ENCODE measurements at places on chromosomes 16 and 17.

GRCh38 chr16:11682655-11683096, 14.4 kb downstream of the SNN start:
- peak; percentile 92 for DNase-seq

- DNase-seq, result no peak
Observed at GRCh38 chr17:31053071-31053470, 41.7 kb upstream of the NF1 start.

- DNase-seq, result no peak
Observed at GRCh38 chr16:14088155-14088753, 17.1 kb downstream of the MRTFB start.

GRCh38 chr17:14910916-14911315, 354.2 kb downstream of the PMP22 start:
- DNase-seq, result no peak

- no peak for DNase-seq
Observed at GRCh38 chr16:83113317-83113716, 486.5 kb downstream of the CDH13 start.

DNA sequence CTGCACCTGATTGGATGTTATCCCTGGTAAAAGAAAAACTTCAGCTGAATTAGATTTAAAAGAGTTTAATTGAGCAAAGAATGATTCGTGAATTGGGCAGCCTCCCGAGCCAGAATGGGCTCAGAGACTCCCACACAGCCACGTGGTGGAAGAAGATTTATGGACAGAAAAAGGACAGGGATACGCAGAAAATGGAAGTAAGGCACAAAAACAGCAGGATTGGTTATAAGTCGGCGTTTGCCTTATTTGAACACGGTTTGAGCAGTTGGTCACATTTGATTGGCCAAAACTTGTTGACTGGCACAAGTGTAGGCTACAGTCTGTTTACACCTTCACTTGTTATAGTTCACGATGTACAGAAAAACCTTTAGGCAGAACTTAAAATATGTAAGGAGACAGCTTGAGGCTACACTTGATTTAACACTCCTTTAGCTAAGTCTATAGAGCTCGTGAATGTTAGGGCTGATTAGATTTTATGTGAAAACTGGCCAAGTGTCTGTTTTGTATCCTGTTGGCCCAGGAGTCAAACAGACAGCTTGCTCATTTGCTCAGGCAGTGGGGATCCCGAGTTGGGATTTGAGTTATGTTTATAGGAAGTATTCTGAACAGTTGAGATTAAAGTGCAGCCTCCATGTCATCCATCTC, 119.5 kb upstream of the SHISA6 start:
- no peak for DNase-seq

DNA sequence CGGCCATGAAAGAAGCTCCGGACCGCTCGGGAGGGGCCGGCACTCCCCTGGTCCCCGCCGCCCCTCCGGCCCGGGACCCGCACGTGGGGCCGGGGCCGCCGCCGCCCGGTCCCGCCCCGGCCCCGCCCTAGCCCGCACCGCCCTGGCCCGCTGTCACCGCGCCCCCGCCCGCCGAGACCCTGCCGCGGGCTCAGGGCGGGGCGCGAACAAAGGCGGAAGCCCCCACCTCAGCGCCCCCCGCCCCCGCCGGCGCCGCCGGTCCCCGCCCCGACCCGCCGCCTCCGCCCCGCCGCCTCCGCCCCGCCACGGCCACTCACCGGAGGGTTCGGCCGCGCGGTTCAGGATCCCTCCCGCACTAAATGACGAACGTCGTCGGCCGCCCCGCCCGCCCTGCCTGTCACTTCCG, at the start of gene ARHGDIA:
Gene ARHGDIA, minus strand, starts transcription at position 357 of the 406 bp plus-strand sequence. CDS start 1,407 bp downstream, outside the sequence.
- DNase-seq, result no peak

DNA sequence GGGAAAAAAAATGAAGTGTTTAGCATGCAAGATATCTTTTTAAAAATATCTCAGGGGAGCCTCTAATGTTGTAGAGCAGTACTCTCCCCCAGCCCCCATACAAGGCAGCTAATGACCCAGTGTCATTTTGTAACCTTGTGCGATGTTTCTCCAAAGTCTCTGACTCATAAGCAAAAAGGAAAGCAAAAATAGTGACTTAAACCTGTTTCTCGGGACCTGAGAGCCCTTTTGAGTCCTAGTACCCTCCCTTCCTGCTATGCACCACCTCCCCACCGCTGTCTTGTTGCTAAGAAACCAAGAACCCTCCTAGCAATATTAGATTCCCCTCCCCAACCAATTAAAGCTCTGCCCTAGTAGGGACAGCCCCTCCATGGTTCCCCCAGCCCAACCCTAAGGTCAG, 2.8 kb downstream of the MYCBPAP start:
- peak; percentile 42 for DNase-seq

DNA sequence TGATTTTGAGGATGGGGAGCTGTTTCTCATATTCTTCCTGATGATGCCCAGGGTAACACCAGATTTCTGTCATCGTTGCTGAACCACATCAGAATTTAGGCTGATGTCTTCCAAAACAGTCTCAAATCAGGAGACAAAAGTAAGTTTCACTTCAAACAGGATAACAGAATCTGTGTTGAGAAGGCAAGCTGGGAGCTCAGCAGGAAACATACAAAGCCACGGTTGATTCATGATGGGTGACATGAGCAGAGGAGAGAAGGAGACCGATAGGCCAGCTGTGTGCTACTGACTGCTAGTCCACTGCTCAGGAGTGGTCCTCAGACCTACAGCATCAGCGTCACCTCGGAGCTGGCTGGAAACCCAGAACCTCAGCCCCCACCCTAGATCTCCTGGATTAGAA, 62.9 kb upstream of the RCVRN start:
- DNase-seq, result no peak

DNA sequence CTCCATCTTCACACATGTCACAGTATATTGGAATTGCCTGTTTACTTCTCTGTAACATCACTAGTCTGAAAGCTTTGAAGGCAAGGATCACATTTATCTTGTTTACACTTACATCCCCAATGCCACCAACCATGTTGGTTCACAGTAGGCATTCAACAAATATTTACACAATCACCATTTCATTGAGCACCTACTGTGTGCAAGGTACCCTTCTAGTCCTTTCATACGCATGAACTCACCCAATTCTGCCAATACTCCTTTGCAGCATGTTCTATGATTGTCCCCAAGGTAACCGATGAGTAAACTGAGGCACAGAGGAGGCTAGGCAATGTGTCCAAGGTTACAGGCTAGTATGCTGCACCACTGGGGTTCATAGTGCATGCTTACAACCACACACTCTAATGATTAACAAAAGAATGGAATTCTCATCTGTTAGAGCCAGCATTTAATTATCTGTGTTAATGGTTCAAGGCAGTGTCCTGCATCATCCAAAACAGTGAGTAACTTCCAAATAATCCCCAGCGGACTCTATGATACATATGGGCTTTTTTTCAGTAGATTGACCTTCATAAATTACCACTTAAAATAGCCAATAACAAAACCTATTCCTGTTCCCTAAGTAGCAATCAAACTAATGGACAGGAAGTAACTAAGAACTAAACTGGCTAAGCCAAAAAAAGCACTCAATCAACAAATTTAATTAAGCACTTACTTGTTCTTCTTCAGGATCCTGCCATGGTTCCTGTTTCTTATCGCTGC, 364.5 kb upstream of the XYLT1 start:
- no peak for DNase-seq

DNA sequence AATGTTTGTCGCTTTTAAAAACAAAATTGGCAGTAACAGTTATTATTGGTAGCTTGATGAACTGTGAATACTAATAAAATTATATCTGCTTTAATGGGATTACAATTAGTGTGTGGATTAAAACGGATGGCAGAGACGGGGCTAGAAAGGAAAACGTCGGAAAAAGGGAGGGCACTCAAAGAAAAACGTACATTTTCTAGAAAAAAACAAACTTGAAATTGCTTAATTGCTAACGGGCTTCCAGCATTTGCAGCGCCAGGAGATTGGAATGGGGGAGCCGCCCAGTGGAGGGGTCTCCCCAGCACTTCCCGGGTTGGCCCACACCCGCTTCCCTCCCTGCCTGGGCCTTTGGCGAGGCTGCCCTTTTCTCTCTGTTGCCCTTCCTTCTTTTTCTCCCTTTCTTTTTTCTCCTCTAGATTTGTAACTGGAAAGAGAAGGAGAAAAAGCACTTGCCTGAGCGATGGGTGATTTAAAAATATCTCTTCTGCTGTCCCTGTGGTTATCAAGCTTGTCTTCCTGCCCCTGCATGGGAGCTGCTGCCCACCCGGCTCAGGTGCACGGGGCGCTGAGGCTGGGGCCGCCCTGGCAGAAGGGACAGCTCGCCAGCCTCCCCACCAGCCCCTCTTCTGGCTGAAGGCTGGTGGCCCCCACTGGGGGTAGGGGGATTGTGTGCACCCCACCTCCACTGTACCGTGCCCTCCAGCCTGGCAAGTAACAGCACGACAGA, 5.9 kb downstream of the BAHCC1 start:
- no peak for DNase-seq

DNA sequence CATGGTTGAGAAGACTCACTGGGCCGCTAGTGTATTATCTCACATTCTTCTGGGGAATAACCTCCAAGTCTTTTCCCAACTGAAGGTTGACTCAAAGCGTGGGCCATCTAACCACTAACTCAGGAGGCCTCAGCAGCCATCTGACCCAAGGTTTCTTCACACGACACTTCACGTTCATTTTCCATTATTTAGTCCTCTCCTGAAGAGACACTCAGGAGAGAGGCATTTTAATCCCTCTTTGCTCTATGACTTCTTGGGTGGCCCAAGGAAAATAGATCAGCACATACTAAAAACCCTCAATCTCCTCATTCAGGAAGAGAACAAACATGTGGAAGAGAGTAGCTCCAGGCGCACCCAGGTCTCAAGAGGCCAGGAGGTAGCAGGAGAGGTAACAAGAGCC, 252.8 kb upstream of the FOXF1 start:
- DNase-seq, result no peak

- peak; percentile 45 for DNase-seq
Observed at GRCh38 chr17:74457146-74457819, 9.2 kb upstream of the CD300A start.

GRCh38 chr17:77821114-77821513, 137.4 kb upstream of the TNRC6C start:
- no peak for DNase-seq

DNA sequence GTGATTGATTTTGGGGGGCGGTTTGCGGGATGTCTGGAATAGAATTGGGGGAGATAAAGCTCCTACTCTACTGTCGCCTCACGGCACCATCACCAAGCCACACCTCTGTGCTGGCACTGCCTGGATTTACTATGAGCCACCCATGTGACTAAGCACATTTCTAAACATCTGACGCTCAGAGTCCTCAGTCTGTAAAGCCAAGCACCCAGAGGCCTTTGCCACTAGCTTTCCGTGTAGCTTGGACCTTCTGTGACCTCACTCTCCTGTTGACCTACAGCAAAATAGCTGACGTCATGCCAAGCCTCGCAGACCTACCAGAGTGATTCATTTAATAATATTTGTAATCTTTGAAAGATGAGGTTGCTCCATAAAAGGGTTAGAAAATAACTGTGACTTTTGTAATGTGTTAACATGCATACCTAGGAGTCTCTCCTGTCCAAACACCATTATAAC, 38.5 kb upstream of the MYOCD start:
- DNase-seq, result peak; percentile 29

DNA sequence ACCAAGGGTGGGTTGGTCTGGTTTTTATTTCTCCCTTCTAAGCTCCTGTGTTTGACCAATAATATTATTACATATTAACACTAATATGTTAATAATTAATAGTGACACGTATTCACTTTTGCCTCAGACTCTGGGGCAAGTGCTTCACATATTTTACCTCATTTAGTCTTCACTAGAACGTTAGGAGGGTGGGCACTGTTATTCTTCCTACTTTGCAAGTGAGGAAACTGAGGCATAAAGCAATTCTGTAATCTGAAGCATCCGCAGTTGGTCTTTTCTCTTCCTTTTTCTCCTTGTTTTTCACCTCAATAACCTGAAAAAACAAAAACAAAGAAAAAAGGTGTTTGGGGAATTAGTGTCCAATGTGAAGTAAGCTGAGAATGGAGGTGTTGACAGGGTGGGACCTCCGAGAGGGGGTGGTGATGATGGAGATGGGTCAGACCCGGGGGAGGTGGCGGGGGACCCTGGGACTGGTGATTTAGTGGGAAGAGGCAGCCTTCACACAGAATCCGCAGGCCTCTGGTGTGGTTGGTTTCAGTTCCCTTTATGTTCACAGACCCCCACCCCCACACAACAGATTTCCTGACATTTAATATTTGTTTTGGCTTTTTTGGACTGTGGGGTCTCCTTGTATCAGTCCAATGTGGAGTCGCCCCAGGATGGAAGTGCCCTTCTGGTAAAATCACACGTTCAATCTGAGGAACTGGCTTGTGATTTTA, 3.7 kb downstream of the CDH1 start:
- DNase-seq, result no peak

DNA sequence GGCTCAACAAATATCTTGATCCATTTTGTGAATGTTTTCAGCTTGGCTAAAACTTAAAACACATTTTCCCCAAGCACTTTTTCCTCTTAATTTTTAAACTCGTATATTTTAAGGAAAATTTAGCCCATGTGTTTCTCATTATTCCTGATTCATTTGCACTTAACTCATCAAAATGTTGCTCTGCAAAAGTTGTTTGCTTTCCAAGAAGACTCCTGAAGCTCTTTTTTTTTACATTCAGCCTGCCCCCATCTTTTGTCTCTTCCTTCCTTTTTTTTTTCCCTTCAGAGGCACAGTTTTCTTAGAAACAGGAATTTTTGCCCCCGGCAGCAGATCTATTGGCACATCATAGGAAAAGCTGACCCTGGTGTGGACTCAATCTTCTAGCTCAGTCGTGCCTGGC, 155.0 kb upstream of the SALL1 start:
- no peak for DNase-seq

DNA sequence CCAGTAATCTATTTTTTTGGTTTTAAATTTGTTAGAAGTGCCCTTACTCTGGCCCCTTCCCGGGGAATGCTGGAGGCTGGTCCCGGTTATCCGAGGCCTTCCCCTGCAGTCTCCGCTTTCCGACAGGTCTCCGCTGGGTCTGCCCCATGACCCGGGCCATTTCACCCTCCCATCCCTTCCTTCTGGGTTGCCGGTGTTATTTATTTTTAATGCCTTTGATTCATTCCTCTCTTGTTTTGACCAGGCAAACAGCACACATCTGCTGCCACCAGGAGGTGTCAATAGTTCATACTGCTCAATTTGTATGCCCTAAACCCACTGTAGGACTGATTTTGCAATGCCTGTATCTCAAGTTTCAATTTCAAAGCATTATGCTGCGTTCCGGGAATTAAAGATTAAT, 113.2 kb upstream of the IRX5 start:
- no peak for DNase-seq

- no peak for DNase-seq
Observed at GRCh38 chr16:23486480-23486879, 23.8 kb downstream of the GGA2 start.

GRCh38 chr17:38867179-38867967, 2.5 kb upstream of the LASP1 start:
- peak; percentile 77 for DNase-seq
